Type B pancreatic cell (in vitro differentiated cells): ENCODE measurements at places on chromosomes 6 and 20.

DNA sequence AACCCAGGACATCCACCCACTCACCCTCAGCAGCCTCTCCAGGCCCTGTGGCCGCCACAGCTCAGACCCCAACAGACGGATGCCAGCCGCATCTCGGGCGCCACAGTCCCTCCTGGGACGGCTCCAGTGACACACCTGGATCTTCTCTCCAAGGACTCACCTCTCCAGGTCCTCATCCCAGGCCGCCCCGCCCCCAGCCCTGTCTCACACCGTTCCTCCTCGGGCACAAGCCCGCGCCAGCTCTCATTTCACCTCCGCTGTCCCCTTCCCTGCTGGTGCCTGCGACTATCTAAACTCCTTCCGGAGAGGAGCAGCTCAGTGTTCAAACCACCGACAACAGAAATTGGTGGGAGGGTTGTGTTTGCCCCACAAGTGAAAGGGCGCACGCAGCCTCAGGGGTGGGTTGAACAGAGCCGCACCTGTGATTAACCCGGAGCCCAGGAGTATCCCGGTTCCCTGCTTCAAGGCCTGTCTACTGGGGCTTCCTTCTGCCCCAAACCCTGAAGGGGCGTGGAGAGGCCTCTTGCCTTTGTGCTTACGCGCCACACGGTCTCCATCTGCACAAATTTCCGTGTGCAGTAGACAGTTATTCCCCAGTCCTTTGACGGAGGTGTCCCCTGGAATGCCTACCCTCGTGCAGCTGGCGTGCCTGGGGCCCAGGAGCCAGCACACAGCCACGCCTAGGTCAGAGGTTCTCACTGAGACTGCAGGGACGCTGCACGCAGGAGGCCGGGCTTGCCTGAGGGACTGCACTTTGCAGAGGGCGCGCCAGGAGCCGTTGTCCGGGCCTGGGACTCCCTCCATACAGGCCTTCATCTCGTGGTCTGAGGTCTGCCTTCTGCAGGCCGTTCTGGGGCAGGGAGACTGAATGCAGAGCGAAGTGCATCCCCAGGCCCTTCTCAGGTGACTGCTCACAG lies 232.7 kb downstream of the DLL1 start:
- no peak overlapping the region for H3K27ac ChIP-seq
- H3K36me3 ChIP-seq: no peaks in the 10 kb centered on the region
- H3K4me1 ChIP-seq: no peaks in the 10 kb centered on the region

- no peak overlapping the region for H3K4me3 ChIP-seq
- H3K36me3 ChIP-seq: peaks cover 3% of the 10 kb centered on the region
- H3K4me1 ChIP-seq: no peaks in the 10 kb centered on the region
- DNase-seq: no peak
- H3K27me3 ChIP-seq: no peaks in the 10 kb centered on the region
These were observed 55.7 kb downstream of the AFG1L start for GRCh38 chr6:108350528-108350927.

- no peaks in the 10 kb centered on the region for H3K27me3 ChIP-seq
- no peaks in the 10 kb centered on the region for H3K4me1 ChIP-seq
- H3K4me3 ChIP-seq: no peak overlapping the region
These were observed 66.3 kb downstream of the PLCG1 start for GRCh38 chr20:41203660-41204059.

DNA sequence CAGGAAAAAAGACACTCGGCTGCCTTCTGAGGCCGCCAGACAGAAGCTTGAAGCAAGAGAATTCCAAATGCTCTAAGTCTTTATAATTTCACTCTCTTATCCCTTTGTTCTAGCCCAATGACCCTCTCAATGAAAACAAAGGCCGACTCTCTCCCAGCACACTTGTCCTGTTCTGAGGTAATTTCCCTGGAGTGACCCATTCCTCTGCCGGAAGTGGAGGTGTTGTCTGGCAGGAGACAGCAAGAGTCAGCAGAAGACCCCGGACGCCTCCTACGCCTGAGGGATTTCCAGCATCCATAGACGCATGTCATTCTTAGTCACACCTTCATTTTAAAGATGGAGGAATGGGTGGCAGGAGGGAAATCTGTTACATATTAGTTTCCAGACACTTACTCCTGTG lies 110.3 kb downstream of the SOD2 start:
- H3K4me1 ChIP-seq: no peaks in the 10 kb centered on the region
- H3K27me3 ChIP-seq: peaks cover 13% of the 10 kb centered on the region
- no peak overlapping the region for H3K4me3 ChIP-seq
- no peak overlapping the region for H3K27ac ChIP-seq
- DNase-seq: no peak
- H3K36me3 ChIP-seq: no peaks in the 10 kb centered on the region
